ENCODE measurements at places on chromosomes 7 and 10. TPM values are rescaled to one million over a fixed set of nuclear protein-coding genes. Genes with fewer than 3 reads are reported as not detected.

The SPDYE6 gene
- polyA plus RNA-seq: not detected

The WNT8B gene
- polyA plus RNA-seq: 0.21 TPM

The BICC1 gene
- polyA plus RNA-seq: 8.6 TPM

The H2AZ2 gene
- 78.6 TPM for polyA plus RNA-seq

The DOCK4 gene
- polyA plus RNA-seq: 9.7 TPM

The ANAPC16 gene
- 165 TPM for polyA plus RNA-seq

The HOXA9 gene
- 2.7 TPM for polyA plus RNA-seq

The ABCC2 gene
- polyA plus RNA-seq: 2.1 TPM

The NRAP gene
- polyA plus RNA-seq: 0.04 TPM

The CTBP2 gene
- 29.8 TPM for polyA plus RNA-seq

The ENTPD7 gene
- 1.0 TPM for polyA plus RNA-seq

The GSTO2 gene
- 0.56 TPM for polyA plus RNA-seq

The C10orf105 gene
- polyA plus RNA-seq: 0.22 TPM

The TCERG1L gene
- 0.16 TPM for polyA plus RNA-seq

The TDRD1 gene
- 0.11 TPM for polyA plus RNA-seq

The CALD1 gene
- polyA plus RNA-seq: 259 TPM

The HMX2 gene
- polyA plus RNA-seq: 0.03 TPM

The GOLGA7B gene
- 2.7 TPM for polyA plus RNA-seq

The HOXA7 gene
- polyA plus RNA-seq: 5.2 TPM

The CNTNAP2 gene
- 0.03 TPM for polyA plus RNA-seq

The CYREN gene
- polyA plus RNA-seq: 27.6 TPM

The ZNF777 gene
- polyA plus RNA-seq: 4.8 TPM

The PRKCQ gene
- 2.3 TPM for polyA plus RNA-seq

The FGL2 gene
- polyA plus RNA-seq: 14.6 TPM

The HOXA10 gene
- 18.3 TPM for polyA plus RNA-seq

The PCDH15 gene
- not detected for polyA plus RNA-seq

The STEAP4 gene
- 60.6 TPM for polyA plus RNA-seq

All from adipose tissue (tissue), 3 donors.